ENCODE measurements at places on chromosomes 1 and 21.

DNA sequence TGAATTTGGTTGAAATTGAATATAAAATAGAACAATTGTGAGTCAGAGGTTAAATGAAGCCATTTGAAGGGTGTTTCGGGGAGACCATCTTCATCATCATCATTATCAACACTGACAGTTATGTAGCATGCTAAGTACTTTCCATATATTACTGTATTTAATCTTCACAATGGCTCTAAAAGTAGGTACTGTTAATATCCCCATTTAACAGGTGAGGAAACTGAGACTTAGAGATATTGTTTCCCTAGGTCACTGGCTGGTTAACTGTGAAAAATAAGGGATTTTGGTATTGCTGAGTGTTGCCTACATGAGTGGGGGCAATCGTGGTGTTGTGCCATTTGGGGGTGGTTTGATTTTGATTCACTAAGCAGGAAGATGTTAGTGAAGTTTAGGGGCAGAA, 100.3 kb downstream of the TBX19 start:
- DNase-seq: no peak

GRCh38 chr1:231550448-231550781, 21.9 kb downstream of the TSNAX start:
- DNase-seq: peak; percentile 27

GRCh38 chr21:40186045-40186444, 318.8 kb downstream of the PCP4 start:
- DNase-seq: no peak

DNA sequence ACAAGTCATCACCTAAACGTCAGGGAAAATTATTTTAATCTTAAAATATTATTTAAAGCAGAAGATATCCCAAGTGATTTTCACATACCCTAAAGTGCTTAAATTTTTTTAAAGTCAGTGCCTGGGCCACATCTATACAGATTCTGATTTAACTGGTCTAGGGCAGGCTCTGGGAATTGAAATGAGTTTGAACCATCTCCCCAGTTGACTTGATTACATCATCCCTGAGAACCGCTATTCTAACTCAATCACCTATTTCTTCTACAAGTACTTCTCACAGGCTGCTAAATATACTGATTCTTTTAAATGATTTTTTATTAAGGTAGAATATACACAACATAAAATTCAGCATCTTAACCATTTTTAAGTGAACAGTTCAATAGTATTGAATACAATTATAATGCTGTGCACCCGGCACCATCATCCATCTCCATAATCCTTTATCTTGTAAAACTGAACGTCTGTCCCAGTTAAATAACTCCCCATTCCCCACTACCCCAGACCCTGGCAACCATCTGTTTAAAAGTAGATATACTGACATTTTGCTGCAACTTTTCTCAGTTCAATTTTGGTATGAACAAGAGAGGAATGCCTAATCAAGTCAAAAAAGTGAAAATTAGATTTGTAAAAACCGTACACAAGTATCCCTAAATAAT, 19.5 kb downstream of the GART start:
- DNase-seq: no peak

GRCh38 chr1:14627608-14628489, 29.4 kb downstream of the KAZN start:
- DNase-seq: no peak

DNA sequence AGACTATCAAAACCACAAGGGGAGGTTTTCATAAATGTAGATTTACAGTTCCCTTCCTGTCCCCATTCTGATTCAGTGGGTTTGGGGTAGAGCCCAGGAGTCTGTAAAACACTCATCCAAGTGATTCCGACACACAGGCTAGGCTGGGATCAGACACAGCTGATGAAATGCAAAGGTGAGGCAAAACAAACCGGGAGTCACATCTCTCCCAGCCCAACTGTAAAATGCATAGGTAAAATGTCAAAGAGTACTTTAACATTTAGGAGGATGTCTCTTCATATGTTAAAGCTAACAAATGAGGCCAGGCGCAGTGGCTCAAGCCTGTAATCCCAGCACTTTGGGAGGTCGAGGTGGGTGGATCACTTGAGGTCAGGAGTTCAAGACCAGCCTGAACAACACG, 45.0 kb downstream of the ZNF281 start:
- DNase-seq: no peak

DNA sequence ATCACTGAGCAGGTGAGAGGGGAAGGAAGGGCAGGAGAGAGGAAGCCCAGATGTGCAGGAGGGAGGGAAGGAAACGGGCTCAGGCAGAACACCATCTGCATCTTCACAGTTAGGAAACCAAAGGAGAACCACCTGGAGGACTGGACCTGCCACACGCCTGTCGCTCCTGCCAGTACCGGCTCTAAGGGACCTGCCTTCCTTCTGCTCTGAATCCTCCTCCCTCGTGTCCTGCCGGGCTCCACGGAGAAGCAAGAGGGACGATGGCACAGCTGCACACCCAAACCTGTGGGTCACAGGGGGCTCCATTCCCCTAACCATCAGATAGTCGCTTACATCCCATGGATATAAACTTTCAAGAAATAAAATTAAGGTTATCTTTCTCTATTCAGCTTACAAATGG, 56.1 kb downstream of the TOR1AIP2 start:
- no peak for DNase-seq

GRCh38 chr1:85578321-85579295, 2.0 kb upstream of the CCN1 start:
- DNase-seq: no peak

- no peak for DNase-seq
These were observed 154.4 kb downstream of the TTLL7 start for GRCh38 chr1:83844546-83844945.

DNA sequence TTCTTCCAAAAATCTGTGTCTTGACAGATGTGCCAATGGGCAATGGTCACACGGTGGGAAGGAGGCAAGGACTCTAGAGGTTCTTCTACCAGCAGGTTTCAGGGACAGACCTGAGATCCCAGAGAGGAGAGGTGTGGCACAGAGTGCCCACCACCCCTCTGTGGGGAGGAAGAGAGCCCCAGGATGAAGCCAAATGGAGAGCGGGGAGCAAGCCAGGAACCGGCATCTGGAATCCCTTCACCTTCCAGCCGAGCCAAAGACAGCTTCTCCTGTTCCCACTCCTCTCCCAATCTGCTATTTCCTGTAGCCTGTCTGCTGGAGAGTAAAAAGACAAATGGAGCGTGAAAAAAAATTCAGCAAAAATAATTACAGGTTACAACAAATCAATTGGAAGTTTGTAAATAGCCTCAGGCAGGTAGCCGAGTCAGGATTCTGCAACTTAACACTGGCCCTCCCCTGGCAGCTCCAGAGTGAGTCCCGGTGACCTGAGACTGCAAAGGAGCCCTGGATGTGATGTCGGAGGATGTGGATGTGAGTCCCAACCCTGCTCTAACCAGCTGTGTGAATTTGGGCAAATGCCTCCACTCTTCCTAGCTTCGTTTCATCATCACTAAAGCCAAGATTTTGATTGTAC, 45.4 kb upstream of the LRRN2 start:
- no peak for DNase-seq

- DNase-seq: no peak
These were observed 12.0 kb downstream of the SYT11 start for GRCh38 chr1:155871390-155871789.

DNA sequence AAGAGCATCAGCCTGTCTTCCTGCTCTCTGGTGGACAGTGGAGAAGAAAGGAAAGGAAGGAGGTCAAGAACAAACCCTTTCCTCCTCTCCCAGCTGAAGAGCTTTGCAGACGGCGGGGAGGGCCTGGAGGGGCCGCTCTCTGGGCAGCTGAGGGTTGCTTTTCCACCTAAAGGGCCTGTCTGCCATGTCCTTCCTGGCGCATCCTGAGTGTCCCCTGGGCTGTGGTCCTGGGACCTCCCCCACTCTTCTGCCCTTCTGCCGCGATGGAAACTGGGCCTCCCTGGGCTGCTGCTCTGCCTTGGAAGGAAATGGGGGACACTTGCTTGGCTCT, 107.0 kb downstream of the ETS2 start:
- no peak for DNase-seq

DNA sequence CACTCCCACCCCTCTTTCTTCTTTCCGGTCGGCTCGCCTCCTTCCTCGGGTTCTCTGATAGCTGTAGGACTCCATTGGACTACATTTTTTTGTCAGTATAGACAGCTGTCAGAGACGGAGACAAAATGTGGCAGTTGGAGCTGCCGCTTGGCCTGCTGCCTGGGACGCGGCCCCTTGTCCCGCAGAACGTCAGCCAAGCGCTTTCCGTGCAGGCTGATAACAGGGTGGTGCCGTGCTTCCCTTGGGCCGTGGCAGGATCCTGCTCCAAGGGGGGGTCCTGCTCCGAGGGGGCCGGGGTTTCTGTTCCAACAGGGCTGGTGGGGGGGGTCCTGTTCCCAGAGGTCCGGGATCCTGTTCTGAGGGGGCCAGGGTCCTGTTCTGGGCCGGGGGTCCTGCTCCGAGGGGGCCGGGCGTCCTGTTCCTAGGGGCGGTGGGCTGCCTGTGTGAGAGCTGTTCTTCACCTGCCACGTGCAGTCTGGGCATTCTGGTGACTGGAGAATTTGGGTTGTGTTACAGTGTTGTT, 4.9 kb downstream of the SKI start:
- no peak for DNase-seq

DNA sequence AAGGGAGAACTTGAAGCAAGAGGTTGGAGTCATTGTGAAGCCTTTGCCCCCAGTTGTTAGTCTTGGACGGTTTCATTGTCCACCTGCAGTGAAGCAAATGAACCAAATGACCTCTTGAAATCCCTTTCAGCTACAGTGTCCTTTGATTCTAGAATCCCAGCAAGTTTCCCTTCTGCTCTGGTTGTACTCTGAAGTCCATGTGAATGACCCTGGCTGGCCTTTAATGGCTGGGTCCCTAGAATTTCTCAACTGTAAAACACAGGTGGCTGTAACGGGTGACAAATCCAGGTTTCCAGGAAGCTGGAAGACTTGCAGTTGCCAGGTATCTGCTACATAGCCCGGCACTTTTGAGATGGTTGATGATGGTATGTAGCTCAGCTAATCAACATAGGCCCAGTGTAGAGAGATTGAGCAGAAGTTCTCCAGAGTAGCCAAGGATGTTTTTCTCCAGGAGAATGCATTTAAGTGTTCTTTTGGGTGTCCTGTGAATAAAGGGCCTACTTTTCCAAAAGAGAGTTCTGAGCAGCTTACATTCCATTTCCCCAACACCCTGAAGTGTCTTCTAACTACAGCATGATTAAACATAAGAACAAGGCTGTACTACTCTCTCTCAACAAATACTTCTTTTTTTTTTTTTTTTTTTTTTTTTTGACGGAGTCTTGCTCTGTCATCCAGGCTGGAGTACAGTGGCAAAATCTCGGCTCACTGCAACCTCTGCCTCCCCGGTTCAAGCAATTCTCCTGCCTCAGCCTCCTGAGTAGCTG, 17.6 kb upstream of the SLC30A1 start:
- DNase-seq: no peak

- no peak for DNase-seq
These were observed 17.4 kb downstream of the TIAM1 start for GRCh38 chr21:31326522-31327242.

- DNase-seq: no peak
These were observed 73.6 kb downstream of the CRB1 start for GRCh38 chr1:197341626-197342025.

DNA sequence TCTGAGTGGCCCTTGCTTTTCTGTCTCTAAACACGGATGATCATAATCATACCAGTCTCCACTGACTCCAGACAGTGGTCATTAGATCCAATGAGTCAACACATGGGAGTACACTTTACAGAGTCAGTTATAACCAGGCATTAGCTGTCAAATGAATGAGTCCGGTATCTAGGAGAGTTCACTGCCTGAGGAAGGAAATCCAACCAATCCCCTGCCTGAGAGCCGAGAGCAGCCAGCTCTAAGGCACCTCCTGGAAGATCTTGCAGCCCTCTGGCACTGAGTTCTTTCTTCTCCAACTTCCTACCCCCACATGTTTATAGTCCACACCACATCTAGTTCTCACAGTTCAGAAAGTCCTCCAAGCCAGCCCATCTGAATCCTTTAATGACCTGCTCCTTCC, 29.4 kb upstream of the RBM15 start:
- DNase-seq: no peak

- no peak for DNase-seq
These were observed 39.1 kb upstream of the ENAH start for GRCh38 chr1:225691861-225692516.

DNA sequence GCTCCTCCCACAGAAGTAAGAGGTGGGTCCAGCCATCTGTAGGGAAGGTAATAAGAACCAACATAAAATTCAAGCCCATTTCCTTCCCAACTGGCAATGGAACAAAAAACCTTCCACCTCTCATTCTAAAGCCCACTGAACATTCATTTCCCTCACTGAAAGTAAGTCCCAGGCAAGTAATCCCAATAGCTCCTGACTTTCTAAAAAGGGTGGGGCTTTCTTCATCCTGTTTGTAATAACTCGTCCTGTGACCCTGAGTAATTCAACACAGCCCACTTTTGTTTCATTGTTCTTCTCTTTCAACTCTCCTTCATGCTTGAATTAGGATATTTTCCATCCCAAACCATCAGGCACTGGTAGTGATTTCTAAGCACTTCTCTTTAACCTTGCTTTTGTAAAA, 74.9 kb downstream of the DAB1 start:
- DNase-seq: no peak

GRCh38 chr1:241749945-241750695, 97.9 kb upstream of the EXO1 start:
- DNase-seq: no peak

DNA sequence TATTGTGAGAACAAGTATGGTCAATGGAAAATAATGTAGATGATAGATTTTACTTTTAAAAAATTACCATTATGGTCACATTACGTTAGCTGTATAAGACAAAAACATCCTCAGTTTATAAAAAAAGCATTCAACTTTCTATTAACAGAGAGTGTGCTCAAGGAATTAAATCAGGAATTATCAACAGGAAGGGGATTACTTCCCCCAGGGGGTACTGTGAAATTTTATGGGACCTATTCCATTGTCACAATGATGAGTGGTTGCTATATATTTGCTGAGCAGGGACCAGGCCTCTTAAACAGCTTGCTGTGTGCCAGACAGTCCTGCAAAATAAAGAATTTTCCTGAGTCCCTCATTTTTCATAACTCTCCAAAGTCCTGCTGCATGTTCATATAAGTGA, 21.2 kb downstream of the JAM2 start:
- no peak for DNase-seq

DNA sequence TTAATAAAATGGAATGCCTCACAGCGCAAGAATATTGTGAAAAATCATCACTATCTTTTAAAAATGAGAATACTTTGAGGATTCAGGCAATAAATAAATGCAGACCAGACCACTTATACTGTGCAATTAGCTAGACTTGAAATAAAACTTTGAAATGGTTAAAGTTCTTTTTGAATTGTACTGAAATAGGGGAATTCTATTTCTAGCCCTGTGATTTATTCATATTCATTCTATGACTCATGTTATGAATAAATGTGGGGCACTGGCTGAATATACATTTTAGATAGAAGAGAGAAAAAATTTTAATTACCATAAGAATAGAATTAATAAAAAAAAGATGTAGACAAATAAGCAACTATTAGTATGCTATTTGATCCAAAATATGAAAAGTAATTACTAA, 16.4 kb upstream of the USP25 start:
- no peak for DNase-seq

- no peak for DNase-seq
These were observed 655 bp upstream of the KIRREL1 start for GRCh38 chr1:157992833-157993146.

All from WERI-Rb-1 (cell line).